ENCODE measurements at places on chromosomes 2 and 18.

GRCh38 chr2:55732854-55733253 lies 39.2 kb upstream of the PNPT1 start:
- DNase-seq: no peak

DNA sequence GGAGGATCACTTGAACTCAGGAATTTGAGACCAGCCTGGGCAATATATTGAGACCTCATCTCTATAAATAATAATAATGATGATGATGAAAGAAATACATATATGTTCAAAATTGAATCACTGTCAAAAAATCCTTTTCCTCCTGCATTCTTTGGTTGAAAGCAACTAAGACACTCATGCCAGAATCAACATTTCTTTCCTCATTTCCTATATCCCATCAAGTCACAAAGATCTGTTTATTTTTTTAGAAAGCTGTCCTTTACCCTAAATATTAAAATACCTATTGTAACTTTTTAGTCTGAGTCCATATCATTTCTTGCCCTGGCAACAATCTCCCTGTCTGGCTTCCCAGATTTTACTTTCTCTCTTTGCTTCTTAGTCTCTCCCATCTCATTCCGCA lies 31.8 kb upstream of the PPP4R3B start:
- DNase-seq: no peak

DNA sequence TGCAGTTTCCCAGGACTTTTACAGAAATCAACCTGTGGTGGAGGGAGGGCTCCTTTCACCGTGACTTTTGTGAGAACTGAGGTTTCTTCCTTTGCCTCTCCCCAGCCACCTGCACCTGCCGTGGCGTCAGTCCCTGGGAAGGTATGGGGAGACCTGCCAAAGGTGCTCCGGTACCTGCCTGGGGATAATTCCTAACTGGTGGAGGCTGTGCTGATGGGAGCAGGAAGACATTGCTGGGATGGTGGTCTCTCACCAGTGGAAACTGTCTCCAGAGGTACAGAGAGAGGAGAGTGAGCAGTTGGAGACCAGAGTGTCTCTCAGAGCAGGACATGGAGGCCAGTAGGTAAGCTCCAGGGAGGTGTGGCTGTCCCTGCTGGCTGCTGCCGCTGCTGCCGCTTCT lies 52.6 kb downstream of the CIB4 start:
- no peak for DNase-seq

DNA sequence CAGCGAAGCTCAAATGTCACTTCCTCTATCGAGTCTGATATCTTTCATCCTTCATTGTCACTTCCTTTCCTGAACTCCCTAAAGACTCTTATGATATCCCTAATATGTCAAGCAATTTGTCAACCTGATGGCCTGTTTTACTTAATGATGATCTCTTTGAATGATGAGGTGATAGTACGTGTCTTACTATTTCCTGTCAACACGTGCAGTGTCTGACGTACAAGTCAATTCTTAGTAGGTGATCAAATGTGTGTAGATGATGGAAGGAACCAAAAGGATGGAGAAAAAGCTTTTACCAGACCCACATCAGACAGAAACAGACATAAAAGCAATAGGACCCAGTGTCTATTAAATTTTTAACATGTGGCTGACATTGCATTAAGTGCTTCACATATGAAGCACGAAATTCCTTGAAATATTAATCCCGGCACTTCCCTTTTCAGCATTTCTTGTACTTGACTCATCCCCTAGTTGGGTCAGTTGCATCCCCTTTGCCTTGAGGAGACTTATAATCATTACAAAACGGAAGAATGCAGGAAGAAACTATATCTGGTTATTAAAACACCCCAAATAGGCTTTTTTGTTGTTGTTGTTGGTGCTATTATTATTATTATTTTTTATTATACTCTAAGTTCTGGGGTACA lies 108.6 kb upstream of the NYAP2 start:
- DNase-seq: no peak

- DNase-seq: peak; percentile 18
Measured at GRCh38 chr18:63511285-63511684, 30.9 kb upstream of the SERPINB12 start.

DNA sequence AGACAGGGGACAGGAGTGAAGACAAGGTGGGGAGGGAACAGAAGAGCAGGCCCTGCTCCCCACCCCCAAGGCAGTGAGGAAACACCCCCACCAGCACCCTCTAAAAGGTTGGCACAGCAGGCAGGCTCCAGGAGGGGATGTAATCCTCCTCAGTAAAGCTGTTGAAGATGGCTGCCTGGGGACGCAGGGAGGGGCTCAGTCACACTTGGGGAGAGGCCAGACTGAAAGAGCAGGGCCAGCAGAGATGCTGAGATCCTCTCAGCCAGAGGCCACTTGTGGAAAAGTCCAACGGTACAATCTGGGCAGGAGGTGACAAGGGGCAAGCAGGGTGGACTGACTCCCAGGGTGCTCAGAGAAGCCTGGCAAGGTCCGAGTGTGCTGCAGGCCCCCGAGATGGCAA lies 154.8 kb upstream of the ID2 start:
- DNase-seq: no peak

DNA sequence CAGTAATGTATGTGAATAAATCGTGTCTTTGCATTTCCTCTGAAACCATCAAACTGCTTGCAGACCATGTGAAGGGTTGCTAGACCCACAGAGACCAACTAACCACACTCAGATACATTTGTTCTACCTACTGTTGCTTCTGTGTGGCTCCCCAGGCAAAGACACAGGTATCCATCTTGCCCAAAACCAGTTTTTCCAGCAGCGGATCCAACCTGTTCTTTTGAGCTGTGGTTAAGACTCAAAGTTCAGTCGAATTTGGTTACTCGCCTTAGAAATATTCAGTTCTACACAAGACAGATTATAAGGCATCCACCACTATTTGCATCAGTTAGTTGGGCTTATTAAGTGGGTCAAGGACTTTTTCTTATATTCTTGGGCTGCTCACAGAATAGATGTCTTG lies 276.2 kb upstream of the EPHA4 start:
- DNase-seq: no peak

- DNase-seq: peak; percentile 19
Measured at GRCh38 chr2:152134488-152135280, 35.8 kb upstream of the CACNB4 start.

DNA sequence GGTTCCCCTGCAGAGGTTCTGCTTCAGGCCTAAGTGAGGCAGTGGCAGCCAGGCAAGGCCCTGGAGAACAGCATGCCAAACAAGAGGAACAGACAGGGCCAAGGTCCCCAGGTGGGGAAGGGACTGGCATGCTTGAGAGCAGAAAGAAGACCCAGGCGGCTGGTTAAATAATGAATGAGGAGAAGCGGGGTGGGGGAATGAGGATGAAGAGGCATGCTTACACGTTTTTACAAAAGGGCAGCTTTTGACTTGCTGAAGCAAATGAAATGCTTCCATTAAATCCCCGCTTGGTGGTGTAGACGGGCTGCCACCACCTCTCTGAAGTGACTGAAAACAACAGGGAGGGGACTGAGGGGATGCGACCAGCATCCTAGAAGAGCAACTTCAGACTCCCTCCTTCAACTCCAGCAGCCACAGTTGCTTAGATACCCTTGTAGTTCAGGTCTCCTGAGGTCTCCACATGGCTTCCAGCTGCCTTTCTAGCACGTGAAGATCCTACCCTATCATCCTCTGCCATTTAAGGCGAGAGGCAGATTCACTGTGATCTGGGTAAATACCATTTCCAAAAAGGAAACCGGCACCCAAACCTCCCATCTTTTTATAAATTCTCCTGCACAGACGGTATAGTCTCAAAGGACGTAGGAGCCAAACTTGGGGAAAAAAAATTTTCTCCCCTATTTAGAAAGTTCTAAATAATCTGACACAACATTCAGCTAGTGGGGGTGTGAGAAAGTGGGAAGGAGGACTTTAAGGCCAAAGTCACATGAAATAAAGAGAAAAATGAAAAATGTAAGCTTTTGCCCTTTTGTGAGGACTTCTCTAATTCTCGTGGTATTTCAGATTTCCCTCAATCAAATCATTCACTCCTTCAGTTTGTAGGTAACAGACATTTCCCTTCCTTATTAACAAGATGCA lies 65.6 kb downstream of the CACNB4 start:
- no peak for DNase-seq

DNA sequence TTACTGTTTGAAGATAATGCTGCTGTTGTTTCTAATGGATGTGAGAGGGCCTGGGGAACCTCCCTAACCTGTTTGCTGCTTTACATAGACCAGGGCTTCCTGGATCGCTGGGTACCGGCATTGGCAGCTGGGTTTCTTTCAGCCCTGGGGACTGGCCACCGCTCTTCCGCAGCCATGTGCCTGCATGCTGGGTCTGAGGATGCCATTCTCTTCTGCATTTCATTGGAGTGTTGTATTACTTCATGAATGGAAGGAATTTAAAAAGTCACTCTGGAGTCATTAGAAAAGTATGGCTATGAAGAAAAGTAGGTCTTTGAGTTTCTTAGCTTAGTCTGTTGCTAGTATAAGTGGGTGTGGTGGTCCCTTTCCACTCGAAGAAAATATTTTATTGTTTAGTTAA lies 107.3 kb upstream of the MGAT5 start:
- no peak for DNase-seq

GRCh38 chr2:29117636-29118303 lies 2.6 kb downstream of the CLIP4 start:
- DNase-seq: no peak

DNA sequence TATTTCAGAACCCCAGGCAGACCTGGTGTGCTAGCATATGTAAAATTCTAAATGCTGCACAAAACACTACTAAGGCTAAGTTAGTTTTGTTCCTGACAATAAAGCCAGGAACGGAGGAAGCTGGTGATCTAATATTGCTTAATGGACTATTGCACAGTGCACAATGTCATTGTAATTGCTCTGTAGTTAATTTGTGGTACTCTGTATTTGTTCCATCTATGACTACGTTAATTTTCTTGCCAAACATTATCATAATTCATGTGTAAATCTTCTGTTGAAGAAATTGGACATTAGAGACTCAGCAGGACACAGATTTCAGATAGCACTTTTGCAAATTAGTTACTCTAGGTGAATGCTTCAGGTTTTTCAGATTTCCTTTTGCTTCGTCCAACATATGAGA lies 232.3 kb downstream of the RIT2 start:
- DNase-seq: no peak

DNA sequence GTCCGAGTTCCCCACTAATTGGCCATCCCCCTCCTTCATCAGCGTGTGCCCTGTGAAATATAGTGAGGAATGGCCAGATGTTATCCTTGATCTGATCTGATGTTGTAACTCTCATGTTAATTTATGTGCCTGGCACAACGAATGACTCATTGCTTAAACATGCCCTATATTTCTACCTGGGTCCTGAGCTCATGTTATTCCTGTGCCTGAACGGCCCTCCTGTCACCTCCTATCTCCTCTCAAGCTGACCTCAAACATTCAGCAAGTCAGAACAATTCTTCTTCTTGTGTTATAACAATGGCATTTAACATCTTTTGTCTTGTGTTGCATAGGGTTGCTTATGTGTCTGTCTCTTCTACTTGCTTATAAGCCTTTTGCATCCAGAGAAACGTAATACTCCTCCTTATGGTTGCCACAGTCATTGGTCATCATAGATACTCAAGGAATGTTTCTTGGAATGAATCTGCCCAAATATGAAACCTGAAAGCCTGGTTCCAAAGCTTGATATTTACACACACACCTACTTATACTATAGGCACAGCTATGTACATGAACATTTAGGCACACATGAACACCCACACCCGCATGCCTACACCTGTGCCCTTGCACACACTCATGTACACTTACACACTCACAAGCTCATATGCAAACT lies 80.2 kb upstream of the PHLPP1 start:
- DNase-seq: no peak

- no peak for DNase-seq
Measured at GRCh38 chr2:128736046-128736688, 417.5 kb upstream of the HS6ST1 start.

DNA sequence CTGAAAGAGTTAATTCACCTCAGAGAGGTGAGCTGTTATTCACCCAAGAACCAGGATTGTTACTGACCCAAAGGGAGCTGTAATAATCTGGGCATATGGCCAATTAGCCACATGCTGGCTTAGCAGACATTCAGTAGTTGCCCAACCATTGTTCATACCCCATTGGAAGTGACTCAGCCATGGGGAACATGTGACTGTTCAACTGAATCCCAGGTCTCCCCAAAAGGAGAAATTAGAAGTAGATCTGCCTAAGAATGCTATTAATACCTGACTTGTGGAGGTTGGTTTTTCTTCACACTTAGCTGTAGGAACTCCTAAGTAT lies 272.6 kb upstream of the UBE2E3 start:
- no peak for DNase-seq

DNA sequence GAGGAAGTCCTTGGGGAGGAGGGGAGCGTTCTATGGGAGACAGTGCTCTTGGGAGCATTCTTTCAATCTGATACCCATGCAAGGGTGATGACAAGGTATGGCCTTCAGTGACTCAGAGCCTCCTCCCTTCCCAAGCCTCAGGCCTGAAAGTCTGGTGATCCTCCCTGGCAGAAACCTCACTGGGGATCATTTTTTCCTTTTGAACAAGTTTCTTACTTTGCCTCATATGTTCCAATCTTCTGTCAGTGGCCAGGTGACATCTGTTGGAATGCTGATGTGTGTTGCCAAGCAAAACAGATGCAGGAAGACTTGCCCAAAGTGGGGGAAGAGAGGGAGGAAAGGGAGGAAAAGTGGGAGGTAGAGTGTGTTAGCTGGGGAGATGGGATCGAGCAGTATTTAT lies 224.8 kb downstream of the NEDD4L start:
- no peak for DNase-seq

GRCh38 chr2:216034065-216034464 lies 20.7 kb upstream of the MREG start:
- DNase-seq: peak; percentile 86

GRCh38 chr2:150043172-150043500 lies 444.3 kb downstream of the RND3 start:
- DNase-seq: no peak

DNA sequence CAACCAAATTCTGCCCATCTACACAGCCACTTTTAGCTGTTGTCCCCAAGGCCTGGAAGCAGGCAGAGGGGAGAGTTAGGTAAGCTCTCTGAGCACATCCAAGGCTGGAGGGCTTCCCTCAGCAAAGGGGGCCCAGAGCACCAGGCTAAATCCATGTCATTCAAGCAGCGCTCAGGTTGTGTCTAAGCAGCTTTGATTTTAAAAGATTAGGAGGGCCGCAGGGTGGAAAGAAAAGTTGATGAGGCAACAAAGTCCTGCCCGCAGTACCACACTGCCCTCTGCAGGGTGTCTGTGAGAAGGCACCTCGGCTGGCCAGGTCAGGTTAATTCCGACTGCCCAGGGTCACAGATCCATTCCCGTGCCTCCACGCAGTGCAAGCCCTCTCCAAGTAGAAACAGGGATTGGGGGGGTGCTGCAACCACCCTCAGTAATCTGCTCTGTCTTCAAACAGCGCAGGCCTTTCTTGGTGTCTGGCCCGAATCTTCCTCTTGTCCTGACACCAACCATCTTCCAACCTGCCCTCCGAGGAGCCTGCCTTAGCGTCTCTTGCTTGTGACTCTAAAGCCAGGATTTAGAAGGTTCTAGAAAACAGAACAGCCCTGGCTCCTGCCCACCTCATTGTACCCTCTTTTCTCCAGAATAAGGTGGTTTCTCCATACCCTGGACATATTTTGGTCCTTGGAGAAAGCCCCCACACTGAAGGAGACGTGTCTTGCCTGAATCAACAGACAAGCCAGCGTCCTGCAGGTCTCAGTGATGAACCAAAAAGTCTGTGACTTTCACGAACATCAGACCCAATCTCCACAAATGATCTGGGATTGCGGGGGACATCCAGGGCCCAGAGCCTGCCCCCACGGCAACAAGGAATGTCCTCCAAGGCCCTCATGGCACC lies 289.2 kb downstream of the TNS1 start:
- DNase-seq: peak; percentile 76

Measured in stimulated activated CD4-positive, alpha-beta T cell treated with anti-CD3 and anti-CD28 coated beads, Interleukin-2, amount 100 ng/mL, for 24 hours (primary cell).